Left lobe of liver (tissue), 2 donors: ENCODE measurements at places on chromosomes 12 and 14.
A peak's percentile ranks its signal among the peaks of the same experiment; 100 is the strongest.

- peak; percentile 55 for DNase-seq
Measured at GRCh38 chr12:76878099-76878898, 520 bp downstream of the CSRP2 start.

DNA sequence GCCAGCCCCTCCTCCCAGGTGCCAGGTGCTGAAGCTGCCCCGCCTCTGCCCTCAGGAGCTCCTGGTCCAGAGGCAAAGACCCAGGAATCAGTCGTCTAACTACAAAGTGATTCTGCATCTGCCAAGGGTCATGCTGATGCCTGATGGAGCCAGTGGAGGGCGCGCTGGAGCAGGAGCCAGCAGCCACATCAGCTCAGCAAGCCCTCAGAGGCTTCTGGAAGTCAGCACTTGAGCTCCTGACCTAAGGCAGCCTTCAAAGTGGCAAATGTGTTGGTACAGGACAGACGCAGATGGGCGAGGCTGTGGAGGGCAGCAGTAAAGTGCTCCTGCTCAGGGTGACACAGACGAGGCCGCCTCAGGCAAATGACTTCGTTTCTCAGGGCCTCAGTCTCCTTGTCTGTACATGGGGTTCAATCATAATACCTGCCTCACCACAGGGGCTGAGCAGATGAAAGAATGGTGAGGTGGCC lies 10.9 kb downstream of the C12orf43 start:
- DNase-seq = no peak

DNA sequence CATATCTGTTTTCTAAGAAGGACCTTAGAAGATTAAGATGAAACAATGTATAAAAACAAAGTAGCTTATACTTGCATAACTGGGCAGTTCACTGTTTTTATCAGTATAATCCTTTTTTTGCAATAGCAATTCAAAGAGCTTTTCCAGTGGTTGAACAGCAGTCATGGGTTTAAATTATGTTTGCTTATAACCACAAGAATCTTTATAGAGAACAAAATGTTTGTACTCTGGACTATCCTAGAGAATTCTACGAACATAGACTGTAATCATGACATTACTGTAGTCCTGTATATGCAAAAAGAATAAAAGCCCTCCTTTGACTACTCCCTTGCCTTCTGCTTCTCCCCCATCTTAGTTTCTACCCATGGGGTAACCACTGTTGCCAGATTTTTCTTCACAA lies 5.7 kb downstream of the FAM177A1 start:
- no peak for DNase-seq

DNA sequence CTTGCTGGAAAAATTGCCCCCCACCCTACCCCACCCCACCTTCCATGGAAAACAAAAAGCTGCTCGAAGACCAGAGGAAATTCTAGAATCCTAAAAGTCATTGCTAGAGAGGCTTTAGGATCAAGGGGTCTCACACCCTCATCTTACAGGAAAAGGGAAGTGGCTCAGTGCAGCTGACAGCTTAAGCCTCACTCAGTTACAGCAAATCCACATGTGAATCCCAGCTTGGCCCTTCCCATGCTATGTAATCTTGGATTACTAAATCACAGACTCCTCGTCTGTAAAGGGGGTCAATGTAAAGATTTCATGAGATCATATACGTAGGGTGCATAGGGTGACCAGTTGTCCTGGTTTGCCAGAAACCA lies 25.9 kb downstream of the CMKLR1 start:
- DNase-seq = no peak

GRCh38 chr12:34296143-34297041 lies 274.1 kb downstream of the ALG10 start:
- no peak for DNase-seq

DNA sequence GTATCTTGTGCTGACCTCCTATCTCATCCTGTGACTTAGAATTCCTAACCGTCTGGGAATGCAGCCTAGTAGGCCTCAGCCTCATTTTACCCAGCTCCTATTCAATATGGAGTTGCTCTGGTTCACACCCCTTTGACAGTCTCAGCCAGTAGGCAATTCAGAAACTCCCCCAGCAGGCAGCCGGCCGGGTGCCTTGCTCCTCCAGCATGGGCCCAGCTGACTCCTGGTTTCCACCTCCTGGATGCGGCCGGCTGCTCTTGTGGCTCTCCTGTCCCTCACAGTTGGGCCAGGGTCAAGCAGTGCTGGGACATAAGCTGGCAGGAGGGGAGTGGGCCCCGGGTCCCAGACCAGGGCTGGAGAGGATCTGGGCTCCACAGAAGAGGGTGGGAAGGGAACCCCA lies 58.2 kb downstream of the LRRC74A start:
- DNase-seq = no peak

DNA sequence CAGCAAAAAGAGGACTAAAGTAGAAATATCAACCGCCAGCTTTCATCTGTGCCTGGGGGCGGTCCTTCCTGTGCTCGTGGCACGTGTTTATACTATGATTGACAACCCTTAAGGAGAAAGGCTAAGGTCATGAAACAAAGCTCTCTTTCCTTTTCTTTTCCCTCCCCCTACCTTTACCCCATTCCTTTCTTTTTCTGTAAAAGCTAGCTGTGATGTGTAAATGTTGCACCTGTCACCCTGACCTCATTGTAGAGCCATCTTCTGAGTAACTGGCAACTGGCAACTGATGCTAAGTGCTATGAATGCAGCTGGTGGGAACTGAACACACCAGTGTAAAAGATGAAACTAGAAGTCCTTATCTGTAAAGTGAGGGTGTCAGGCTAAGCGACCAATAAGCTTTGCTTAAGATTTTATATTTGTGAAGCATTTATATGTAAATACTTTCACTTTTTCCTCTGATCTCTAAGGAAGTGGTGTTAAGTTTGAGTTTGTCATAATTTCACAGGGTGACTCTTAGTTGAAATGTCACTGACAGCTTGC lies 102.8 kb upstream of the BCAT1 start:
- DNase-seq = no peak

- DNase-seq = no peak
Measured at GRCh38 chr12:17016116-17016864, 410.3 kb upstream of the LMO3 start.

GRCh38 chr12:23813206-23813605 lies 136.3 kb downstream of the SOX5 start:
- no peak for DNase-seq

DNA sequence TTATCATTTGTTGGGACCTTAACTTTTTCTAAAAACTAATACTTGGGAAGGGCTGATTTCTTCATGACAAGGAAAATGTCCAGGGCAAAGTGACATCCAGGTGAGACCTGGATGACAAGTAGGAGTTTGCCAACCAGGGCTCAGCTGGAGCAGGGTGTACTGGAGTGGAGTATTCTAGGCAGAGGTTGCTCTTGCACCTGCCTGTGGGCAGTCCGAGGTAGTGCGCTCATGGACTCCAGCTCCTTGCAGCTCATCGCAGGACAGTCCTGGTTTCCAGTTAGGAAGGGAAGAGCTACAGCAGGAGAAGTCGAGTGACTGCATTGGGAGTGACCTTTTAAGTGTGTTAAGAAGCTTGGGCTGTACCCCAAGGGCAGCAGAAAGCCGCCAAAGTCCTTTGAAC lies 175.9 kb downstream of the PELI2 start:
- no peak for DNase-seq
